ENCODE measurements at places on chromosomes 2 and 18.

DNA sequence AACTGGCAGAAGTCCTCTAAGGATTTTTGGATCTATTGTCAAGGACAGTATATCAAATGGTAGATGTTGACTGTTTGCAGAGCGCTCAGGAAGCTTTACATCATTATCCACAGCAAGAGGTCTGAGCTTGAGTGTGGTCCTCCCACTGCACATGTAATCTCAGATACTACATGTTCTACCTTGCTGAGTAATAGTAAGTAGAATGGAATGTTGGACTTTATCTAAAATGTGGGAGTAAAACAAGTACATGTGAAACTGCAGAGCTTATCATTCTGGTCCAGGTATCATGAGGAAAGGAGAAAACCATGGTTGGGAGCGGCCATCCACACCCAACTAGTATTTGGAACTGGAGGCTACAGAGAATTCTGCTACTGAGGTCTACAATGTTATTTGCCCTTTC lies 19.3 kb upstream of the CD28 start:
- DNase-seq = no peak

DNA sequence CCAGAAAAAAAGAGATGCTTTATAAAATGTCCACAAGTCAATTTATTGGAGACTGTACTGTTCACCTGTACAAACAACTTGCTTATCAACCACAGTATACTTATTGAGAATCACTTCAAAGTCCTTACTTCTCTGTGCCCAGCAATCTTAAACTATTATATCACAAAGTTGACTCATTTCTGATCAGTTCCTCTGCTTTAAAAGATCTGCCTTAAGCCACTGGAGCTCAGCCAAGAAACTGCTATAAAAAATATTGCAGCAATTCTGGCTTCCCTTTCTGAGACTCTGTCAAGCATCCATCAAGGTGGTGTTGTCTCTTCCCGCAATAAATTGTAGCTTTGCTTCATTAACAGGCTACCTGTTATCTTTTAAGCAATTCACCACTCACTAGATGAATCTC lies 375.2 kb upstream of the SPHKAP start:
- no peak for DNase-seq

- DNase-seq = peak; percentile 32
Observed at GRCh38 chr18:3062798-3063680, 50.1 kb upstream of the LPIN2 start.

- no peak for DNase-seq
Observed at GRCh38 chr2:2795438-2796091, 464.5 kb upstream of the MYT1L start.

GRCh38 chr2:60976875-60977561 lies 40.5 kb upstream of the PEX13 start:
- no peak for DNase-seq

GRCh38 chr18:73614812-73615211 lies 532.8 kb downstream of the FBXO15 start:
- no peak for DNase-seq

DNA sequence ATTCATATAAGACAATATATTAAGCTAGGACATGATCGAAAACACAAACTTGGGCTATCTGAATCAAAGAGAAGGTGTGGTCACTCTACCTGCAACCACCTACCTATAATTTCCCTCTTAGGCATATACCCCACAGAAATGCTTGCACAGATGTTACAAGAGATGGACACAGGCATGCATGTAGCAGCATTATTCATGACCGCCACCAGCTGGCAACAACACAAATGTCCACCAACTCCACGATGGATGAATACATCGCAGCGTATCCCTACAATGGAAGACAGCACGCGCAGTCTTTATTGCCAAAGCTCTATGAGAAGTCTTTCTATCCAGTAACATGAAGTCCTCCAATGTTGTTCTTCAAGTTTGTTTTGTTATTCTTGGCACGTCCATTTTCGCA lies 90.8 kb downstream of the ARL4C start:
- no peak for DNase-seq

DNA sequence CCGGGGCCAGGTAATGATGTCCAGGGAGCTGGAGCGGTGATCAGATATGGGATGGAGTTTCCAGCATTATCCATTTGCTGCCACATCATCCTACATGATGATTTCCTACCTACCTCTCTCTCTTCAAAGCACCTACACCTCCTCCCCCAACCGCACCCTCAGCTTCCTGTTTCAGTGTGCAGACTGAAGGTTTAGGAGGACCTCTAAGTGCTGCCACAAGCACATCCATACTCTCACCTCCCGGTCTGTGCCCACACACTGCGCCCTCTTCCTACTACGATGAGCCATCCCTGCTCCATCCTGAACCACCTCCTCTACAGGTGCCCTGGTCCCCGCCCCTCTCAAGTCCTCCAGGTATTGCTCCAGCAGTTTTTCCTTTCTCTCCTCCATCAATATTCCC lies 123.7 kb downstream of the ALPK2 start:
- DNase-seq = peak; percentile 7

- no peak for DNase-seq
Observed at GRCh38 chr18:24063121-24063731, 48.7 kb downstream of the TTC39C start.

Measured in effector CD8-positive, alpha-beta T cell (primary cell).